ENCODE measurements at places on chromosomes 4 and X.

DNA sequence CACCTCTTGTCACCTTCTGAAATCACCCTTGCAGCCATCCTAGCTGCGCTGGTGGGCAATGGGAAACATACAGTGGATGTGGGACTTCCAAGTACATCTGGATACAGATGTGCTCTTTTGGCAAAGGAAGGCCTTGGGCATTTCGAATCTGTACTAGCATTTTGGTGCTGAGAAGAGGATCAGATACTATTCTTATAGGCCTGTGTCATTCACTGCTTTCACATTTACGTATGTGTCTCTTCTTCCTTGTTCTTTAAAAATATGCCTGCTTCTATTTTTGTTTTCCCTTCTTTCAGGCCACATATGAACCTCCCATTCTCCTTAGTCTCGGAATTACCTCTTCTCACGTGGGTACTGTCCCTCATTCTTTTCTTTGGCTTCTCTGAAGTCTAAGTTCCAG is 53.1 kb downstream of the EFNB1 start:
- DNase-seq = no peak

DNA sequence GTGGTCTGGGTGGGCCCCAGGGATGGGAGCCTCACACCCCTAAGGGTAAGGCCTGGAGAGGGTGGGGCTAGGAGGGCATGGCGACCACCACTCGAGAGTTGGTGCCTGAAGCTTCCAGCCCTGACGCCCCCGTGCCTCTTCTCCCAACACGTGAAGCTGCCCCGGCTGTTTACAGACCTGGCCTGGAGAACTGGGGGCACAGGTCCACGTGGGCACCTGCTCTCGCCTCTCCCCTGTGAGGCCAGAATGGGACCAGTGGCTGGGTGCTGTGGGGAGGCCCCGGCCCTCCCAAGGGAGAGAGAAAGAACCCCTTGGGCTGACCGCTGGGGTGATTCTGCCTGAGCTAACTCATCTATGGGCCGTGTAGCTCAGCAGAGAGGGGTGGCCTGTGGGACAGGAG is 15.5 kb downstream of the NAT8L start:
- no peak for DNase-seq

DNA sequence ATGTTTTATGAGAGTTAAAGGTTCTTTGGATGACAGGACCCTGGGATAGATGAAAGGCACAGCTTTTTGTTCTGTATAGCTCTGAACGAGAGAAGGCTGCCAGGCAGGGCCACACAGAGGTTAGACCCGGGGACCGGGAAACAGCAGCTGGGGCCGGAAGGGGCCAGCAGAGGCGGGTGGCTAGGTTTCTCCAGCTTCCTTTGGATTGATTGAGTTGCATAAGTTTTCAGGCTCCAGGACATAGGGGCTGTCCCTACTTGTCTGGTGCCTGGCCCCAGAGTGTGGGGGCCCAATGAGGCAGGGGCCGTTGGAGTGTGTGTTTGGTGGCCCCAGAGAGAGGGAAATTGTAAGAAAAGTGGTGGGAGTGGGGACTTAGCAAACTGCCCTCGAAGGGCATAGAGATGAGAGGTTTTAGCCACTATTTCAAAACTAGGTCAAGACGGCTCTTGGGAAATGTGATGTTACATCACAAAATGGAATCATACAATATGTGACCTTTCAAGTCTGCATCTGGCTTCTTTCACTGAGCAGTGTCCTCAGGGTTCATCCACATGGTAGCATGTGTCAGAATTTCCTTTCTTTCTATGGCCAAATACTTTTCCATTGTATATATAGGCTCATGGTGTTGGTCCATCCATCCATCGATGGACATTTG is 3.7 kb downstream of the ZFP92 start:
- no peak for DNase-seq

- DNase-seq = no peak
Observed at GRCh38 chr4:77615153-77615552, 9.5 kb downstream of the CXCL13 start.

DNA sequence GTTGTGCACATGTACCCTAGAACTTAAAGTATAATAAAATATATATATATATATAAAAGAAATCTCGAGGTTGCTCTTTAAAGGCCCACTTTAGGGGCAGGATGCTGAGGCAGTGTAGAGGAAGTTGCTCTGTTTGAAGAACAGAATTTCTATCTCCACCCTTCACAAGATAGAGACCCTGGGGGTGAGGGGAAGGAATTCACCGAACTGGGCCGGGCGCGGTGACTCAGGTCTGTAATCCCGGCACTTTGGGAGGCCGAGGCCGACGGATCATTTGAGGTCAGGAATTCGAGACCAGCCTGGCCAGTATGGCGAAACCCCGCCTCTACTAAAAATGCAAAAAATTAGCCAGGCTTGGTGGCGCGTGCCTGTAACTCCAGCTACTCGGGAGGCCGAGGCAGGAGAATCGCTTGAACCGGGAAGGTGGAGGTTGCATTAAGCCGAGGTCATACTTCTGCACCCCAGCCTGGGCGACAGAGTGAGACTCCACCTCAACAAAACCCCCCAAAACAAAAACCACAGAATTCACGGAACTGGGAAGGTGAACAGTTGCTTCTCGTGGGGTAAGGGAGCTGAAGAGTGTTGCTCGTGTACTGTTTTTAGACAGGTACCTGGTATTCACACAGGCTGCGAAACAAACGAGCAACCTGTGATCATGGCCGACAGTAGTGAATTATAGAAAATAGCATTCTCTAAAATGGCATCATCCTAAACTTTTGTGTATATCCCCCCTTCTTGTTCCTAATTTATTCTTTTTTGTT is 6.2 kb downstream of the PLAC8 start:
- no peak for DNase-seq

DNA sequence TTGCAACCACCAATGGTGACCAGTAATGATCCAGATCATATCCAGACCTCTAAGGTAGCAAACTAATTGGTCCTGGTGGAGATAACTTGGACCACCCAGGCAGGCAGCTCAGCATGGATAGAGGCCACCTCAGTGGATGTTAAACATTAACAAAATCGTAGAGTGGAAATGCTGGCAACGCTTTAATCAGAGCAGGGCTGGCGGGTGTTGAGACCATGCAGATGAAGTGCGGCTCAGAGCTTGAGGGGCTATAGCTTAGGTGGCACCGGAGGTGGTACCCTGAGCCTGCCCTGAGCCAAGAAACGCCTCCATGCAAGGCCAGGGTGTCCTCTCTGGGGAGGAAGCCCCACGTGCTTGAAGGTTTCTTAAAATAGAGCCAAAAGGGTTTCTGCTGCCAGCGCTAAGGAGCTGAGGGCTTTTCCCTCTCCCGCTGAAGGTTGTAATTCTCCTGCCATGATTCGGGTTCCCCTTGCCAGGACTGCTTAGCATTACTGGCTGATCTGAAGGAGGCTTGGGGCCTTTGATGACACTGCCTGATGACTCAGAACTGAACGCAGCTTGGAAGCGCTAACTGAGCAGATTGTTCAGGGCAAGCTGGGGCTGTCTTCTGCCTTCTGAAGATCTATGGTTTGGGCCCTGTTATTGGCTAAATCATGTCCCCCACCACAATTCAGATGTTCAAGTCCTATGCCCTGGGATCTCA is 177.8 kb upstream of the ATP6AP2 start:
- DNase-seq = no peak

- no peak for DNase-seq
Observed at GRCh38 chr4:105591573-105591972, 39.2 kb downstream of the ARHGEF38 start.

DNA sequence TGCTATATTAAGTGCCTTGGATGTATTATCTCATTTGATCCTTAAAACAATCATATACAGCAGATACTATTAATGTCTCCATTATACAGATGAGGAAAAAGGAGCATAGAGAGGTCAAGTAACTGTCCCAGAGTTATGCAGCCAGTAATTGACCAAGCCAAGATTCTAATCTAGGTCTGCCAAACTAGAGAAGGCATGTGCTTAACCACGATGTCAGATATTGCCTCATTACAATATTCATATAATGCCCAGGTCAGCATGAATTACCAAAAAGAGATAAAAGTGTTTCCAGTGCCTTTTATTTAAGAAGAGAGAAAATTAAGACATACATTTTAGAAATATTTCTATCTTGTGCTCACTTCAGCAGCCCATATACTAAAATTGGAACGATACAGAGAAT is 7.1 kb downstream of the ARHGEF6 start:
- DNase-seq = no peak

GRCh38 chr4:114267976-114268375 is 288.5 kb upstream of the ARSJ start:
- no peak for DNase-seq

DNA sequence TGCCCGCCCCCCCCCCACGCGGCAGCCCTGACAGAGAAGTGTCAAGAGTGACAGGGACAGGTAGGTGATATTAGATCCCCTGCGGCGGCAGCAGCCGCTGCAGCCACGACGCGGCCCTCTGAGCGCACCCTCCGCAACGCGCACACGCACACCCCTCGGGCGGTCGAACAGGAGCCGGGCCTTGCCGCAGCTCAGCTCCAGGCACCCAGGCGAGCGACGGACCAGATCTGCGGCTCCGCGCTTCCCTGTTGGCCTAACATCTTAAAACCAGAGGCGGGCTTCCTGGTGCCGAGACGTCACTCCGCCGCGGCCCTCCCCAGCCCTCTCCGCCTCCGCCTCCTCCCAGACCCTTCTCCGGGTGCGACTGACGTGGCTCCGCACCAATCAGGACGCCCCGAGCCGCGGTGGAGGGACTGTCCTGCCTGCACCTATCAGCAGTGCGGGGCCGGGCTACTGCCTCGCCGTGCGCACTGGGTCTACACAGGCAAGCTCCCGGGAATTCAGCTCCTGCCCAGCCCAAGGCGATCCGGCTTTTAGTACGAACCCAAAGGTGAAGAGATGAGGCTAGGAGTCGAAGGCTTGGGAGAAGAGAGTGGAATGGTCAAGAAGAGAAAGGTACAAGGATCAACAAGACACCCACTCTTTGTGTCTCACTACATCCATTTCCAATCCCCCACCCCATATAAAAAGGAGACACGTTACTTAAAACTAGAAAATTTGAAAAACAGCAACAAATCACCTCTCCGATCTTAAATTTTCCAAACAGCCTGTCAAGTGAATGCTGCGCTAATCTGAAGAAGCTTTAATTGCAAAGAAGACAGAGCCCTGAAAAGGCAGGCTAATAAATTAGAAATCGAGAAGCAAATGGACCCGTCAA is at the start of gene PITX2:
Gene PITX2 (minus strand): TSS at position 237 of the 877 bp plus-strand sequence. CDS start 617 bp downstream, outside the sequence.
- no peak for DNase-seq

- no peak for DNase-seq
Observed at GRCh38 chr4:73005514-73005913, 64.0 kb downstream of the COX18 start.

DNA sequence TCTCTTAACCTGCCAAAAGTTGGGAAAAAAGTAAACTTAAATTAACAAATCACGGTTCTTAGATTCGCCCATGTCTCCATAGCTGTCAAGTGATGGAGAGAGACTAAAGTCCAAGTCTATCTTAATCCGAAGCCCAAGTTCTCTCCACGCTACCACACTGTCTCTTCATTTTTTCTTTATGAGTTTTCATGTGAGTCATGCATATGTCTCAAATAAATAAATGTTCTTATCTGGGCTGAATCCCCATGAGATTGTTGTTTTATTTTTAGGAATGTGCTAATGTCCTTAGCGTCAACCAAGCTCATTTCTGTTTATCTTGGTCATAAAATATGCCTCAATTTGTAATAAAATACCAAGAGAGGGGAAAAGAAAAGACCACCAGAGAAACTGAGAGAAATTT is 169.3 kb downstream of the RCHY1 start:
- no peak for DNase-seq

DNA sequence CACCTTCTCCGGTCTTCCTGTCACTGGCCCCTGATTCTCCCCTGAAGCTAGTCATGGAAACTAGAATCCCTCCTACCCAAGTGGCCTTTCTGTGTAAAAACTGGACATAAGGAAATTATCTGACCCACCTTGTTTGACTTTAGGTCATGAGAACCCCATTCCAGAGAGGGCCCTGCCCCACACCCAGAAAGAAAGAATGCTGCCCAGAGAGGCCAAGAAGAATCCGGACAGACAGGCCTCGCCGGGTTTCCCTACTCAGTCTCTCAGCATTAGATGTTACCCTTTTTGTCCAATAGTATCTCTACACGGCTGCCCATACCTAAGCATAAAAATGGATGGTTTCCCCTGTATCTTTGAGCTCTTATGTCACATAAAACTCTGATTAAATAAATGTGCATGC is 83.3 kb upstream of the HELT start:
- DNase-seq = no peak

- DNase-seq = no peak
Observed at GRCh38 chr4:158890294-158890693, 121.5 kb downstream of the FNIP2 start.

GRCh38 chrX:125786316-125786715 is 379.8 kb downstream of the DCAF12L2 start:
- no peak for DNase-seq

GRCh38 chr4:151117371-151117962 is 18.0 kb downstream of the RPS3A start:
- no peak for DNase-seq

- DNase-seq = no peak
Observed at GRCh38 chrX:118324588-118324987, 21.3 kb upstream of the WDR44 start.

GRCh38 chr4:70734168-70734954 is 12.6 kb downstream of the RUFY3 start:
- no peak for DNase-seq

DNA sequence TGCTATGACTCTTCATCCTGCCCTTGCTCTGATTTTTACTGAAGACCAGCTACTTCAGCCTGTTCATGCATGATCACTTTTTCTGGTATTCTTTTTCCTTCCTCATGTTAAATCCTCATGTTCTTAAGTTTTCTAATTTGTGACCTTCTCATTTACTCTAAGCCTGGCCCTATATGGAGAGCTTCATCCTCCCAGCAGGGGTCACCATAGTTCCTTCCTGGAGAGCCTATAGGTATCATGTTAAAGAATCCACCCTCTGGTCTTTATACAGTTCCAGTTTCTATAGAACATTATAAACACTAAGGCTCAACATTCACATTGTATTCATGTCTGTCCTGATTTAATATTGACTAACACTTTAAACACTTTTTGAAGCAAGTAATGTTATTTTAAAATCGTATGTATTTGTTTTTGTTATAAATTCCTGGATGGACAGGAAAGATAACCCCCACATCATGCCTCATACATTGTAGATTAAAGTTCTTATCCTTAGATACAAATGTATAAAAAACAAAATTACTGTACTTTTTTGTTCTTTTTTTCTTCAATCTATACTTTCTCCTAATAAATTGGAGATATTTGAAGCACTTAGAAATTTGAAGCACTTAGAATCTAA is 53.8 kb upstream of the OTUD4 start:
- no peak for DNase-seq

DNA sequence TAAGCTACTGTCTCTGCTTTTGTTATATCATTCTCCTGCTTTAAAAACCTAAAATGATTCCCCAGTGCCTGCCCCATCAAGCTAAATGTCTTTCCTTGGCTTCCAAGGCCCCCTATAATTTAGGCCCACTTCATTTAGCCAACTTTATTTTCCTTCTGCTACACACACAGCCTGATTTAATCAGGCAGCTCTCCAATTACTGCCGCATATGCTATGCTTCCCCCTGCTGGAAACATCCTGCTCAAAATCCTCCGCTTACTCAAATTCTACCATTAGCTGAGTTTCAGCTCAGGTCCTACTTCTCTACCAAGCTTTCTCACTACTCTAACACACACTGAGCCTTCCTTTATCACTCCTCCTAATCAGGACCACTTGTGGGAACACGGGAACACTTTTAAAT is 17.0 kb downstream of the LAMP2 start:
- DNase-seq = no peak

- DNase-seq = no peak
Observed at GRCh38 chr4:52577624-52577962, 81.5 kb downstream of the USP46 start.

All from cortex of kidney (tissue), 1 donor.